ENCODE measurements at places on chromosomes 11 and 22.

DNA sequence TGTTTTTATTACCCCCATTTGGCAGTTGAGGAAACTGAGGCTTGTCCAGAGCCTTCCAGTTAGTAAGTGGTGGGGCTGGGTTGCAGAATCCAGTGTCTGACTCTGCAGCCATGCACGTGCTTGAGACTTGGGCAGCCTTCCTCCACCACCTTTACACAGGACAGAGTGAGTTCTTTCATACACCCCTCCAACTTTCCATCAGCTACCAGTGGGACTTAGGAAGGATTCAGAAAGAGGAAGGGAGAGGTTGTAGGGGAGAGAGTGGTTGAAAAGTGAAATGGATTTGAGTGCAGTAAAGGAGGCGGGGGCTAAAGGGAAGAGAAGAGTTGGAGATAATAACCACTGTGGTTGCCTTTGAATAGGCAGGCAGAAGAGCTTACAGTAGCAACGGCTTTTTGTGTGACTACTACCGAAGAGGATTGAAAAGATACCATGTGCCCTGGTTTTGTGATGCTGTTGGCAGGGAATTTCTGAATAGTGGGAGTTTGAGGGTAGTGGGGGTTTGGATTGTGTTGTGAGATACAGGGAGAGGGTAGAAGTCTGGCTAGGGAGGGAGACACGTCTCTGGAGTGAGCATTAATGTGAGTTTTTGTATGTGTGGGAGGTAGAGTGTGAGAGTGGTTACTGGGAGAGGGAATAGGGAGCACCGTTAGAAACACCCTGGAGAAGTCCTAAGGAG, 1.7 kb downstream of the UVRAG start:
- no peak for DNase-seq

DNA sequence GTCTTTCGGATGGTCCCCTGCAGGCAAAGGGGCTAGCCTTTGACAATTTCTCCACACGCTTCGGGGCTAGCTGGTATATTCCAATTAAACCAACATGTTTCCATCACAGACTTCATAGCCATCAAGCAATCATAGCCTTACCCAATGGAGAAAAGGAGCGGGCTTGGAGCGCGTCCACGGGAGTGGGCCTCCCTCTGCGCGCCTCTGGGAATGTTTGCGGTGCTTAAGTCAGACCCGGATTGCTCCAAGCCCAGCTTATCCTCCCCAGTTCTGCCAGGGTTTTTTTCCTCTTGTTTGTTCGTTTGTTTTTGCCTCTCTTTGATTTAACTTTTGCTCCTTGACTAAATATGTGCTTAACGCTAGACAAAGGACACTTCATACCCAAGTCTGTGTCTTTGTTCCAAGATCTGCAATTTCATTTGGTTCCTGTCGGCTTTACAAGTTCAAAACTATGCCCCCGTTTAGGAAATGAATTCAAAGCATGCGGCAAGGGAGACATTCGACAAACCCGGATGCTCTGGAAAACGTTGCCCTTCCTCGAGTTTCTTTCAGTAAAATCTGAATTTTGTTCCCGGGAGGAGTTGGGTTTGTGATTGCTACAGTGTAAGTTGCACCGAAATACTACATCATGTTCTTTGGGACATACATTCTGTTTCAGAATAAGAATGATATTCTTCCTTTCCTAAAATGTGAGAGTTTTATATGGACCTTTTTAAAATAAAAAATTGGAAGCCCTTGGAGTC, 1.0 kb upstream of the GLB1L2 start:
- no peak for DNase-seq

DNA sequence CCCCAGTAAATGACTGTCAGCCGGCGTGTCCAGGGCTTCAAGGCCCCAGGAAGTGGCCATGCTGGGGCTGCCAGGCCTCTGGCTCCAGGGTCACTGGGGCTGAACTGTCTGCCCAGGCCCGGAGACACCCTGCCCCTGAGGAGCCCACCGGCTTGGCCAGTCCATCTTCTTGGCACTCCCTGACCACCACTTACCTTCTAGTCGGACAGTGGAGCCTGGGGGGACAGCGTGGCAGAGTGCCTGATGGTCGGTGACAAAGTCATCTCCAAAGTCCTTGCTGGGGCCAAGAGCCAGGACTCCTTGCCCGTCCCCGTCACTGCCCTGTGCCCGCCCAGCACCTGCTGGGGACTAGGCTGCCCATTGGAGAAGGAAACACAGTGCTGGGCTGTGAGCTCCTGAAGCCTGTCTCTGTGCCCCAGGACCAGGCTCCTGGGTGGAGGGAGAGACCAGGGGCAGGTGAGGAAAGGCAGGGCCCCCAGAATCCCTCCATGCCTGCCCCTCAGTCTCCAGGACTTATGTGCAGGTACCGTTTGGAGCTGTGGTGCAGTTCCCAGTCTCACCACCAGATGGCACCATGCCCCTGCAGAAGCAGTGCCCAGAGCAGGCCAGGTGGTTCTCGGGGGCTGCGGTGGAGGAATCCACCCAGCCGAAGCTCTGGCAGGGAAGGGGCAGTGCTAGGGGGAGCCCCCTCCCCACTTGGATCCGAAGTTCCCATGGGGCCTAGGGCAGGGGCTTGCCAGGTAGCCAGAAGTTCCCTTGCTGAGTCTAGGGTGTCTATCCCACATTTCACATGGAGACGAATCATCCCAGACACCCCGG, 6.0 kb upstream of the CCDC188 start:
- peak; percentile 25 for DNase-seq

GRCh38 chr22:30777587-30777986, 82.9 kb downstream of the OSBP2 start:
- DNase-seq, result no peak

- no peak for DNase-seq
Observed at GRCh38 chr11:59555601-59556114, 44.3 kb downstream of the OR4D9 start.

GRCh38 chr11:119989159-119989821, 148.6 kb downstream of the TRIM29 start:
- no peak for DNase-seq

DNA sequence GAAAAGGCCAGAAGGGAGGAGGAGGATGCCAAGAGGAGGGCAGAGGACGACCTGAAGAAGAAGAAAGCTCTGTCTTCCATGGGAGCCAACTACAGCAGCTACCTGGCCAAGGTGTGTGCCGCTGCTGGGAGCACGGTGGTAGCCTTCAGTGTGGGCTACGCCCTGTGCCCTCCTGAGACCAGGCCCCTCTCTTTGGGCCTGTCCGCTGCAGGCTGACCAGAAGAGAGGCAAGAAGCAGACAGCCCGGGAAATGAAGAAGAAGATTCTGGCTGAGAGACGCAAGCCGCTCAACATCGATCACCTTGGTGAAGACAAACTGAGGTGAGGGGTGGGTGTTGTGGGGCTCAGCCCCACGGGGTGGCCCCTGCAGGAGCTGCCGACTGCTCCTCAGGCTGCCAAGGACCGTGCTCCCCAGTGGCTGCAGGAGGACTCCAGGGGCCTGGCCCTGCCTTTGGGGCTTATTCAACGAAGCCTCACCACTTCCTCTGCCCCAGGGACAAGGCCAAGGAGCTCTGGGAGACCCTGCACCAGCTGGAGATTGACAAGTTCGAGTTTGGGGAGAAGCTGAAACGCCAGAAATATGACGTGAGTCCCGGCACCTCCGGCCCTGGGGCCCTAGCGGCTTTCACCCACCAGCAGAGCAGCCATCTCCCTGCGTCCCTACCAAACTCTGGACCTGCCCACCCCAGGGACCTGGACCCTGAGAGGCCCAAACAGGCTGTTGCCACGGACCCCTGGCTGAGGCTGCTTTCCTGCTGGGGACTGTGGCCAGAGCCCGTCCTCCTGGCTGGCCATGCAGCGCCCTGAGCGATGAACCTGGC, 12.6 kb upstream of the MRPL23 start:
- no peak for DNase-seq

DNA sequence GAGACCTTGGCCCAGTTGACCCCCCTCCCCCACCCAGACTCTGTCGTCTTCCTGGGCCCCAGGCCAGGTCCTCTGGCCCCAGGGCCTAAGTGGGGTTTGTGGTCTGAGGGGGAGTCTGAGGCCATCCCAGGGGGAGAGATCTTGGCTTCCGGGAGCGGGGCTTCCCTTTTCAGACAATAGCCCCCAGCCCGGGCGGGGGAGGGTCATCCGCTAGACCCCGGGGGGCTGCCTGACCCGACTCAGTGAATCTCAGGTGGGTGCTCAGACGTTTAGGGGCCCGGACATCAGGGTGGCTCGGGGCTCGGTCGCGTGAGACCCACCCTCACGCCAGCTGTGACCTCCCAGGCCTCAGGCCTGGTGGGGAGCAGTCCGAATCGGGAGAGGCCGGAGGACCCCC, 609 bp downstream of the MAPK11 start:
- no peak for DNase-seq

DNA sequence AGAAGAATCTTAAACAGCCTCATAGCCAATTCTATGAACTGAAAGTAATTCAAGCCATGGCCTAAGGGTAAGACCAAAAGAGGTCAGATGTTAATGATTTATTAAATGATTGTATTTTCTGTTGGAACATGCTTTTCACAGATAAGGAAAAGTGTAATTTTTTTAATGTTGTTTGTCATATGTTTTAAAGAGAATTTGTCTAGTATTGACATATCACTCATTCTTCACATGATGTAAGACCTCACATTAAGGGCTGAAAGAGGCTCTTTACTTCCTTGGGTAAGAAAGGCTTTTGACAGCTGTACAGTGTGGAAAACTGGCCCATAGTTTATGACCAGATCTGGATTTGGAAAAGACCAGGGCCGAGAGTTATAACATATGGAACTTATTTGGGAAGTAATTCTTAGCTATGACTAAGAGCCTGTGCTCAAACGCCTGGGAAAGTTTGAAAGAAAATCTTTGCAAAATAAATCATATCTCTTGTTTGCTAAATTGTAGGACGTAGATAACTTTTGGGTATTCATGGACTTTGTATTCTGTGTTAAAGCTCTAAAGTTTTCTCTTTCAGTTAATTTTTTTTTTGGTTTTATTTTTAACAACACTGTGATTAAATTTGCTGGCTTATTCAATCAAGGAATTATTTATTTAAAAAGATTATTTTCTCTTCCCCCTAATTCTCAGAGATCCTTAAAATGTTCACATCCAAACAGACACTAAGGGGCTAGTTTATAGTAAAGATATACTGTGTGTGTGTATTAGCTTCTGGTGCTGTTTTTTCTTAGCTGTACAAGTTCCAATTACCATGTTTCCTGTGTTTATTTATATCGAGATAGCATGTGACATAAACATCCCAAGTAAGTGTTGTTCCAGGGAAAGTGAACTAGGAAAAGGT, 162.2 kb downstream of the ARHGAP42 start:
- DNase-seq, result no peak

DNA sequence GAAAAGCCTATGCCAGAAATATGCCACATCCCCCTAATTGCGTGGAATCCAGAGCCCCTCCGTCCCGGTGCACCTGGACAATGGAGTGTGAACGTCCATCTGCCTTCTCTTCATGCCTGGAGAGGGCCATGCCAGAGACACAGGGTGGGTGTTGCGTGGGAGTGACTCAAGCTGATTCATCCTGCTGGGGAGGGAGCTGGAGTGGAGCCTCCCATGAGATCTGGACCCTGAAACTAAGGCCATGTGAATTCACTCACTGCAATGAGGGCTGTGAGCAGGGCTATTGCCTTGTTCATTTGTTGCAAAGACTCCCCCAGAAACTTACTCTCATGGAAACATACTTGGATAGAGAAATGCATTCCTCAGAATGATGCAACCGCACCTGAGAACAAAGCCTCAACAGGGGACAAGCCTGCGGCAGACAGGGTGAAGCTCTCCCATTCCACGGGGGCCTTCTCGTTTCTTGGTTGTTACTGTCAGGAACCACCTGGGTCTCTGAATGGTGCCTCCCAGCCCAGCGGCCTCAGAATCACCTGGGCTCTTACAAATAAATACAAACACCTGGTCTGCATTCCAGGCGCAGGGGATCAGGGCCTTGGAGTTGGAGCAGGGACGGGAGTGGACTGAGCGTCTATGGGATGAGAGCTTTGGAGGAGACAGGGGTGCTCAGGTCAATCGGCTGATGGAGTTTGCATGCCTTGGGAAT, 1031.2 kb downstream of the BRD1 start:
- no peak for DNase-seq

DNA sequence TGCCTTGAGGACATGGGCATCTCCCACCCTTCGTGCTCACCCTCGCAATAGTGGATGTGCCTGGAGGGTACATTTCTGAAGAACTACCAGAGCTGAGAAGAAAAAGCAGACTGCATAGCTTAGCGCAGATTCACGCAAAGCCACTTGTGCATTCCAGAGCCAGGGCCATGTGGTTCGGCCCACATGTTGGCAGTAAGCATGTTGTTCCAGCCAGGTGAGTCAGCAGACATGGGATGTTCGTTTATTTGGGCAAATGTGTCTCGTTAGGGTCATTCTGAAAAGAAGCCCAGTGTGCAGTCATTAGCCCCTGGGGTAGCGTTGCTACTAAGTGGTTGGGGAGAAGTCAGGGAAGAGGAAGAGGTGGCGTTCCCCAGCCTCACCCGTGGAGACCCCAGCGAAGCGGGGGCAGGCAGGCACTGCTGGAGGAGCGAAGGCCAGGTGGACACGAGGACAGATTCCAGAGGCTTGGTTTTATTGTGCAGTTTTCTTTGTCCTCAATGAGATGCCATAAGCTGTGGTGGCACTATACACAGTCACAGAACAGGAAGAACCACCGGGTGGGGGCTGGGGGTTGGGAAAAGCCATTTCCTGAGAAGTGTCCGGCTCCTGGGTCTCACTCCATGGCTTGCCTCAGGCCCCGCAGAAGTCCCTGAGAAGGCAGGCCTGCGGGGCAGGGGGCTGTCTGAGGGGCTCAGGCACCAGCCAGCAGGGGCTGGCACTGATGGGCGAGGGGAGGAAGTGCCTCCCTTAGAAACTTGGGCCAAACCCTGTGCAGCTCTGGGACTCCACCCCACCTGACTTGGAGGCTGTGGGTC, 5.0 kb downstream of the THY1 start:
- DNase-seq, result no peak

DNA sequence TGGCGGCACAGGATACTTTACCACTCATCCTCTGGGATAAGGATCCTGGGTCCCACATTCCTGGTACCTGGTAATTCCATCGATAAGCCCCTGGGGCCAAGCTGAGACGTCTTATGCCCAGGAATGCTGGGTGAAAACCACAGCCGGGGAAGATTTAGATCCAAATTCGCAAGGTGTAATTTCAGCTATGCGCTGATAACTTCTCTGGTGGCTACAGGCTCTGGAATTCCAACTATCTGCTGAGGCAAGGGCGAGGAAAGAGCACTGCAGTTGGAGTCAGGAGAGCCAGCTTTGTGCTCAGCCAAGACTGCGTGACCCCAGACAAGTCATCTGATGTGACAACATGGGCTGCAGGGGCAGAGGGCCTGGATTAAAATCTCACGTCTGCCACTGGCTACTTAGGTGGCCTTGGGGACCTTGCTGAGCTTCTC, 9.9 kb upstream of the MYEOV start:
- no peak for DNase-seq

GRCh38 chr11:75467311-75467710, 34.3 kb upstream of the KLHL35 start:
- DNase-seq, result no peak

GRCh38 chr11:27409049-27409448, 46.0 kb upstream of the CCDC34 start:
- no peak for DNase-seq

GRCh38 chr22:19086896-19087295, 35.3 kb downstream of the DGCR2 start:
- DNase-seq, result no peak

- no peak for DNase-seq
Observed at GRCh38 chr11:130164221-130164570, 4.6 kb downstream of the ST14 start.

- no peak for DNase-seq
Observed at GRCh38 chr11:29263971-29264682, 752.7 kb downstream of the KCNA4 start.

Measured in DMS153 (cell line).